ENCODE measurements at places on chromosomes 2 and 18.
A peak's percentile ranks its signal among the peaks of the same experiment; 100 is the strongest.

GRCh38 chr2:97734061-97735051, 21.0 kb downstream of the ZAP70 start:
- no peak for DNase-seq

DNA sequence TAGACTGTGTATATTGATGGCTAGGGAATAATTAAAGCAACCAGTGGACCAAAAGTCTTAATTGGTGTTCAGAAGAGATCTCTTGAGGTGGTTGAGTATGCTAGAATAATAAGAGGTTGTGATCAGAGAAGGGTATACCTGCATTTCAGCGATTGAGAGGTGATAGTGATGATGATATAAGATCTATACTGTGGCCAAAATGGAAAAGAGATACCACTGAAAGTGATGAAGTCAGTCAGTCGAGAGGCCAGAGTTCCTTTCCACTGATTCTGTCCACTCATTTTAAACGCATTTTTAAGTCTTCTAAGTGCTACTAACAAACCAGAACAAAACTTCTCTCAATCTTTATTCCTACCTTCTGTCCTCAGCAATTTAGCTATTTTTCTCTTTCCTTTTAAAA, 32.9 kb downstream of the ACTR3 start:
- DNase-seq, result no peak

DNA sequence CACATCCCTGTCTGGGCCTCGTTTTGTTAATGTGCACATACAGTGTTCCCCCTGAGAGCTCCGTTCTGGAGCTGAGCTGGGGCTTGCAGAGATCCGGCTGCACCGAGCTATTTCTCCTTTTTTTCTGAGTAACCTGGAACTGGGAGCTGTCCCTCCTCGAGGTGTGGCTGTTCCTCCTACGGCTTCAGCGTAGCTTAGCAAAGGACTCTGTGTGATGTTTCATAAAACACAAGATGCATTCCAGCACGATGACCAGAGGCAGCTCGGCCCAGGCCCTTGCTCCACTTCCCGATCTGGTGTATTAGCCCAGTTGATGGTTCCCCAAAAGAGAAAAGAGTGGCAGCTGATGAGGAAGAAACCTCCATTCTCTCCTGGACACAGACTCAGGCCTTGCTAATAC, 103.0 kb downstream of the FAM210A start:
- DNase-seq, result no peak

- no peak for DNase-seq
Measured at GRCh38 chr2:75035444-75036353, 77.3 kb downstream of the POLE4 start.

DNA sequence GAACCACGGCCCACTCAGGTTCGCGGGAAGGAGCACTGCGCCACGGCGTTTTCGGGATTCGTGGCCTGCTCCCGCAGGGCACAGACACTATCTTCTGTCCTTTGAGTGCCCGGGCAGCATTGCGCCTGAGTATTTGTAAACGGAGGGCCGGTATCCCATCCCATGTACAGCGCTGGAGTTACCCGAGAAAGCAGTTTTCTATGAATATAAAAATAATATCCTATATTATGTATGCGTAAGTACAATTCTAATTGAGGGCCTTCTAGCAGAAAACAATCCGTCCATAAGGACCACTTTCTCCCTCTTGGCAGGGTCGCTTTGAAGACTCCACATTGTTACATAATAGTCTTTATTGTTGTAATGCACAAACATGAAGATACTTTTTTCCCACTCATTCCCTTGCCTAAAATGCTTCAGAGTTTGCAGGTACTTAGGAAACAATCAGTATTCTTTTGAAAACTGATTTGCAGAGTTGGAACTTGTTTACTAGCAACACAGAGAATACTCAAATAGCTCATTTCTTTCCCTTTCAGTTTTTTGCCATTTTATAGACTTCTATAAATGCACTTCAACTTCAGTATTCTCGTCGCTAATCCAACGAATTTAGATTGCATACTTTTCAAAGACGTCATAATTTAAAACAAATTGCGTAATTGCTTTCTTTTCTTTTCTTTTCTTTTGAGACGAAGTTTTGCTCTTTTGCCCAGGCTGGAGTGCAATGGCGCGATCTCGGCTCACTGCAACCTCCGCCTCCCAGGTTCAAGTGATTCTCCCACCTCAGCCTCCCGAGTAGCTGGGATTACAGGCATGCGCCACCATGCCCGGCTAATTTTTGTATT, 1.0 kb upstream of the REV1 start:
- DNase-seq, result no peak

- DNase-seq, result no peak
Measured at GRCh38 chr2:216379977-216380376, 7.7 kb upstream of the MARCHF4 start.

- DNase-seq, result no peak
Measured at GRCh38 chr18:31901063-31901462, 41.9 kb downstream of the TRAPPC8 start.

- peak; percentile 6 for DNase-seq
Measured at GRCh38 chr2:134718817-134719814, at the start of gene TMEM163. TSS of gene TMEM163 (minus strand) at chr2:134719000.

GRCh38 chr2:8028981-8029380, 652.9 kb upstream of the ID2 start:
- no peak for DNase-seq

DNA sequence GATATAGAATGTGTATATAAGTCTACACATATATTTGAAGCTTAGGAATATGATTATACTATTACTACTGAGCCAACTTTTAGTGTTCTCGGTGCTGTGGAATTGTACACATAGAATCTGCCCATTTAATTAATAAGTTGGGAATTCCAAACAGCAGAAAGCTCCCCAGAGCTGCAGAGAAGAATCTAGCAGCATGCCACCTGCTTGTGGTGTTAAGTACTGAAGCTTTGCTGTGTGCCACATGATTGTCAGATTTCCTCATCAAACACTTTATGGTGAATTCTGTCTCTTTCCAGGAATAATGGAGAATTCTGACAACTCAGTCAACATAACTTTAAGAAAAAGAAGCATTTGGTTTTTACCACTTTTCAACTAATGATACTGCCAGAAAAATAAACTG, 117.8 kb downstream of the WDSUB1 start:
- no peak for DNase-seq

DNA sequence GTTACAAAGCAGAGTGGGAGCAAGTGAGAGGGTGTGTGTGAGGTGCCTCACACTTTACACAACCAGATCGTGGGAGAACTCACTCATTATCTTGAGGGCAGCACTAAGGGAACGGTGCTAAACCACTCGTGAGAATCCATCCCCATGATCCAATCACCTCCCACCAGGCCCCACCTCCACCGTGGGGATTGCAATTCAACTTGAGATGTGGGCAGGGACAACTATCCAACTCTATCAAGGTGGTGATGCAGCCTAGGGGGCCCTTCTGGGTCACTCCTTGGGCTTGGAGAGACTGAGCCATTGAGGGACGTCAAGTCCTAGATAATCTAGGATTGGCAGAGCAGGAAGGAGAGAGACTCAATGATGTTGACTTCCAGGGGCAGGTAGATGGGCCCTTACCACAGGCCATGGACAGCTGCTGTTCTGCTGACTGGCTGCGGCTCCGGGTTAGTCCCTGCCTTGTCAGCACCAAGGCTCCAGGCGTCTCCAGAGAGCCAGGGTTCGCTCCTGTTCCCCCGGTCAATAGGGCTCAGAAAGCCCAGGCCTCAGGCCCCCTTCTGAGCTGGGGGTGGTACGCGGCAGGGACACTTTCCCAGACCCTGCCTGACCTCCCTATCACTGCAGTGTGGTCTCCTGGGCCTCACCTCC, 193.2 kb upstream of the HS6ST1 start:
- DNase-seq, result no peak

GRCh38 chr2:26170795-26171194, 2.1 kb upstream of the GAREM2 start:
- DNase-seq, result no peak

DNA sequence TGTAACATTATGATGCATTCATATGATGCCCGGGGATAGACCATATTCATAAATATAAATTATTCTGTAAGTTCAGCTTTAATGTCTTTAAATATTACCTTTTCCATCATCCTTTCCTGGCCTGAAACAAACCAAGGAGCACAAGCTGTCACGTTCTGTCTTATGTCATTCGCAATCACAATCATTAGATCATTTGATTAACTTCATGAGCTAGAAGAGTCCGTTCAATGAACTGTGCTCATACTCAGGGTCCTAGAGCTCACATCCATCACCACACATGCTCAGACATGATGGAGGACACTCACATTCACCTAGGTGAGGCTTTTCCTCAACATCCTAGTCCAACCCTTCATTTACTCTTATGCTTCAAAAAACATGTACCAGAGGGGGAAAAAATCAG, 599.0 kb upstream of the ID2 start:
- DNase-seq, result no peak

DNA sequence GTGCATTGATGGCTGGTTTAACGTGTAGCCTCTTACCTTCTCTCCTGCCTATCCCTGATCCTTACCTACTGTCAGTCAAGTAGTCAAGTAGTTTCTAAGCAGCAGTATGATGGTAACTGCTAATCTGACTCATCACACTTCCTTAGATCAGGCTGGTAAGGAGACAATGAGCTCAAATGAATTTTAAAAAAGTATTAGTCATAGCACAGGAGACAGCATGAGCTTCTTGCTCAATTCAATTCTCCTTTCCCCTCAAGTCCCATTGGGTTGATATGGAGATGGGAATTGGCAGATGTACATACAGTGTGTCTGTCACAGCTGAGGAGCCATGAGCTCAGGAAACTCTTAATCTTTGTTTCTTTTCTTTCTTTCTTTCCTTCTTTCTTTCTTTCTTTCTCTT, 799.7 kb downstream of the LRP1B start:
- DNase-seq, result no peak

- no peak for DNase-seq
Measured at GRCh38 chr2:12074126-12074844, 327.9 kb downstream of the LPIN1 start.

DNA sequence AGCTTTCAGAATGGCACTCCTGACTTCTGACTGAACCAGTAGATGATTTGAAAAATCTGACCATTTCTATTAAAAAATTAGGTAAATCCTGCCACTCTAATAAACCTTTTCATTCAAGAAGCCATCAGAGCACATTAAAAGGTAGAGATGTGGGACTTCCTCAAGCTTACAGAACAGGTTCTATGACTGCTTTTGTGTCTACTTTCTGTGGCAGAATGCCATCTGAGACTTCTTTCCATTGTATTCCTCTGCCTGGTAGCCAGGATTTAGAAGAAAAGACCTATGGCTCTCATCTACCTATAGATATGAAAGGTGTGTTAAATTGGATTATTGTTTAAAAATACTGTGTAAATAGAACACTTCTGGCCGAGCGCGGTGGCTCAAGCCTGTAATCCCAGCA, 99.9 kb upstream of the NABP1 start:
- DNase-seq, result no peak

GRCh38 chr2:43044093-43044681, 182.2 kb downstream of the ZFP36L2 start:
- no peak for DNase-seq

- DNase-seq, result peak; percentile 57
Measured at GRCh38 chr2:237488295-237488694, 1.2 kb downstream of the MLPH start.

DNA sequence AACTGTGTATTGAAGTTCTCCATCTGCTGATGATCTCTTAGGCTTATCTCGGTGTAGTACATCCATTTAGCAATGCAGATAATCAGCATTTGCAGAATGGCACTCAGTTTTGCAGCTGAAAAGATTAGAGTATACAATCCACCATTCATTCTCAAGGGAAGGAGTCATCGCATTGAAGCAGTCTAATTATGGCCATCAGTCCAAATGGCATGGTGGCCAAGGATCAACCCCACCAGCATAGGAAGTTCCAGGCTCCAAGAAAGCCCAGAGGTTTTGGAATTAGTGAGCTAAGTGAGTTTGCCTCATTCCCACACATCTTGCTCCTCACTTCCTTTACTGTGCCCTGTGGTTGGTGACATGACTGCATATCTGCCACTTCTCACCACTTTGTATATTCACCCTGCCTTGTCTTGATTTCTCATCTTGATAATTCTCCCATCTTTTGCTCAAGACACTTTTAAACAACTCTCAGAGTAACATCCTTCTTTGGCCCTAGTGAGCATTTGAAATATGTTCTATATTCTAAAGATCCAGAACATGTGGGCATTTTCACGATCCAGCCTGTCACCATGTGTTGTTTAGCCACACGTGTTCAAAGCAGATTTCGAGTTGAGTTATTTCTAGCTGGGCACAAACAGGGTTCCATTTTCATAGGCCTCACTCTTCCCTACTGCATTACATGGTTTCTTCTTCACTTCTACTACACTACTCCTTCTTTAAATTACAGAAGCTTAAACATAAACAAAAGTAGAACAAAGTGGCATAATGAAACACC, 1119.8 kb downstream of the TSN start:
- no peak for DNase-seq

GRCh38 chr2:64819361-64819760, 165.6 kb upstream of the SERTAD2 start:
- DNase-seq, result no peak

GRCh38 chr2:191929288-191929687, 82.4 kb upstream of the CAVIN2 start:
- no peak for DNase-seq

GRCh38 chr2:110874453-110875383, 142.3 kb downstream of the ACOXL start:
- DNase-seq, result no peak

DNA sequence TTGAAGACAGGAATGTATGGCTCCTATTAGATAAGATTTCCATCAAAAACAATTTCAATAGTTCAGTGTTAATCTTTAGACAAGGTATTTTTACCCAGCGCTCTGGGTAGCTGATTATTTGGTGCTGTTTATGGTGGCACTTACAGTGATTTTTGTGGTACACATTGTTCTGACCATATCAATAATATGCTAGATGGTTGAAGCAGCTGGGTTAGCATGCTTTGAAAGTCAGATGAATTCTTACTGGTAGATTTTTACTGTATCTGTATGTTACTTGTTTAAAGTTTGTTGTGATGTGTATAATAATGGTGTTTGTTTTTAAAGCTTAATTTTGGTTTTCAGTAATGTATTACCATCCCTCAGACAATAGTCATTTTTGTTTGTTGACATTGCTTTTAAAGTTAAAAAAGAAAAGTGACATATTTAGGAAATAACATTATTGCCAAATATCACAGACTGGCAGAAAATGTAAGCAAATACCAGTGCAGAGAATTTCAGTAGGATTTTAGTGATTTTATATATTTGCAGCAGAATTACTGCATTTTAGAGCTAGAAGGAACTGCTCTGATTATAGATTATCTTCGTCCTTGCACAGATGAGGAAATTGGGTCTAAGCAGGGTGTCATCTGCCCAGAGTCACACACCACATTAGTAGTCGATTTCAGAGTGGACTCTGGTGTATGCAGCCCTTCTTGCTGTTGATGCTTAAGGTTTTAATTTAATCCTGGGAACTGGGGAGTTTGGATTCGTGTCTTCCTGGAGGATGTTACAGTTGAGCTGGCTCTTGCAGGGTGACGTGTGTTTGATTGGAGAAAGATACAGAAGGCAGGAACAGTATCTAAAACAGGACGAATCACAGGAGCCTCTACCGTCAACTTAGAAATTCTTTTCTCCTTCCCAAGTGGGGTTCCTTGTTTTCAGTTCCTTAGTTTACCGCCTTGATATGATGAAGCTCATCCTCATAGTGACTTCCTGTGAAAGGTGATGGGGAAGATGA, 6.6 kb downstream of the SOCS6 start:
- no peak for DNase-seq

- no peak for DNase-seq
Measured at GRCh38 chr2:60998628-60999545, 18.6 kb upstream of the PEX13 start.

- no peak for DNase-seq
Measured at GRCh38 chr2:16090650-16091575, 150.6 kb downstream of the MYCN start.

Data from T47D (cell line).